ENCODE measurements at places on chromosomes 1 and 21.
A peak's percentile ranks its signal among the peaks of the same experiment; 100 is the strongest.

- no peak for DNase-seq
Observed at GRCh38 chr1:28517649-28517999, 11.8 kb downstream of the RCC1 start.

DNA sequence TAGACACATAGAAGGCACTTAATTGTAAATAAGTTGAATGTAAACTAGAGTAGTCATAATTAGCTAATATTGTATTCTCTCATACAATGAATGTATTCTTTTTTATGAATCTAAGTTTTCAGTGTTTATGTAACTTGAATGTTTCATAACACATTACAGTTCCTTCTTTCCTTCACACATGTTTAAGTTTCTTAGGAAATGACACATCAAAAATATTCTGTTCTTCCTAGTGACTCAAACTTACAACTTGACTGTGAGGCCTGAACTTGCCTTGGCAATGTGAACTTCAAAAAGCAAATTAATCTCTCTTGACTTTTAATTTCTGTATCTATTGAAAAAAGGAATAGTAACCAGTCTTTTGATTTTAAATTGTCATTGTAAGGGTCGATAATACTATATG lies 700.1 kb downstream of the KCNT2 start:
- peak; percentile 63 for DNase-seq

- DNase-seq, result no peak
Observed at GRCh38 chr1:180899262-180899661, 13.4 kb upstream of the KIAA1614 start.

DNA sequence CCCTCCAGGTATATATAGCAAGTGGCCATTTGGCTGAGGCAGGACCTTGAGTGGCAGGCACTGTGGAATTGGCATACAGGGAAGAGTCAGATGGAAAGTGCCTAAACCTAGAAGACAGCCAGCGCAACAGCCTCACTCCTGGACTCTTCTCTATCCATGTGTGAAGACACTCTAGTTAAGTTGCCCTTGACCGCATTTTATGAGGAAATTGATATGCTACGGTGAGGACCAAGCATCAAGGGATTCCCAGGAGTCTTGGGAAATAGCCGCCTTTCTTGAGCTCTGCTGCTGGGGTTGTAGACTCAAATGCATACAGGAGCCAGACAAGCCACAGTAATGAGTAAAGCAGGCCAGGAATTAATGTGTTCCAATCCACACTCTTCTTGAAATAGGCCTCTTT lies 145.9 kb upstream of the KAZN start:
- no peak for DNase-seq

GRCh38 chr1:68142036-68142435 lies 90.3 kb downstream of the WLS start:
- DNase-seq, result no peak

DNA sequence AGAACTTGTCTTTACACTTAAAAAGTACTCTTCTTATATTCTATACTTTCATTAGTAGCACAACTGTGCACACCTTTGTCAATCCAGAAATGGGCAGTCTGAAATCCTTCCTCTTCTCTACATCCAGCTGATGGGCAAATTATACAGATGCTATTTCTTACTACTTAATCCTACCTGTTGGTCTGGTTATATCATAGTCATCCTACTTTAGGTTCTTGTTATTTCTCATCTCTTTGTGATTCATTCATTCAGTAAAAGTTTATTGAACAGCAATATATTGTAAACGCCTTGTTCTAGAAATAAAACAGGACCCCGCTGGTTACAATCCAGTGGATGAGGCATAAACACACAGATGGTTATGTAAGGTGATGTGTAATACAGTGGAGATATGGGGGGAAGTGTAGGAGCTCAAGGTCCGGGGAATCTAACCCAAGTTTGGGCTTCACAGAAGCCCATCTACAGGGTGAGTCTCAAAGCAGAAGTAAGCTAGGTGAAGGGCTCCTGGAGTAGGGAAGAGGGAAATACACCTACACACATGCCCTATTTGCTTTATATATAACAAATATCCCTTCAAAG lies 11.8 kb upstream of the FUBP1 start:
- no peak for DNase-seq

DNA sequence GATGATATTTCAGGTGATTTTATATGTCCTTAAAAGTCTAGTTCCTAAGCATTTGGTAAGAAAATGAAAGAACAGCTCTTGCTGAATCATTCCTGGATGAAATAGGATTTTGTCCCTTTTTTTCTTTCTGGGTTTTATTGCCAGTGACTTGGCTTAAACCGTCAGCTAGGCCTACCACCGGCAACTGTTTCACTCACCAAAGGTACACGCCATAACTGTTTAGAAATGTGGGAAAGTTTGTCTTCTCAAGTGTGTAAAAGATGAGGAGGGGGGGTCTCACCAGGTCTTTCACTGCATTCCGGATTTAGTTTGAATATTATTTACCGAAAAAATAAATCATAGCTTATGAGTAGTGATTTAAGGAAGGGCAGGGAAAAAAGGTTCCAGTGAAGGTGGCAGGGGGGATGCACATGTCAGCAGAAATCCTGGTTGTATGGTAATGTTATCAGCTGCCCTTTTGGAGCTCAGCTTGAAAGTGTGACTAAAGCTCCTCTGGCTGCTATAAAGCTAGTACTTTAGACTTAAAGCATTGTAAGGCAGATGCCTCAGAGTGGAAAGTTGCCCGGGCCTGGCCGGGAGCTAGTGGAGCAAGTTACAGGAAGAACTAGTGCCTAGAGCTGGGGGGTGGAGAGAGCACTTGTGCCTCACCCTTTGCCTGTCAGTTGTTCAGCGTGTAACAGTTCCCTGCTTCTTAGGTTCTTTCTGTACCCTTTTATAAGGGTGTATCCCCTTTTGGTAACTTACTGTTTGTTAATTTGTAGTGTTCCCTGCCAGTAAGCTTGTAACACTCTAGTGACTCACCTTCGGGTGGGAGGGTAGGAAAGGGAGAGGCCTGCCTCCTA lies 3.1 kb downstream of the ATP1A1 start:
- DNase-seq, result peak; percentile 54

DNA sequence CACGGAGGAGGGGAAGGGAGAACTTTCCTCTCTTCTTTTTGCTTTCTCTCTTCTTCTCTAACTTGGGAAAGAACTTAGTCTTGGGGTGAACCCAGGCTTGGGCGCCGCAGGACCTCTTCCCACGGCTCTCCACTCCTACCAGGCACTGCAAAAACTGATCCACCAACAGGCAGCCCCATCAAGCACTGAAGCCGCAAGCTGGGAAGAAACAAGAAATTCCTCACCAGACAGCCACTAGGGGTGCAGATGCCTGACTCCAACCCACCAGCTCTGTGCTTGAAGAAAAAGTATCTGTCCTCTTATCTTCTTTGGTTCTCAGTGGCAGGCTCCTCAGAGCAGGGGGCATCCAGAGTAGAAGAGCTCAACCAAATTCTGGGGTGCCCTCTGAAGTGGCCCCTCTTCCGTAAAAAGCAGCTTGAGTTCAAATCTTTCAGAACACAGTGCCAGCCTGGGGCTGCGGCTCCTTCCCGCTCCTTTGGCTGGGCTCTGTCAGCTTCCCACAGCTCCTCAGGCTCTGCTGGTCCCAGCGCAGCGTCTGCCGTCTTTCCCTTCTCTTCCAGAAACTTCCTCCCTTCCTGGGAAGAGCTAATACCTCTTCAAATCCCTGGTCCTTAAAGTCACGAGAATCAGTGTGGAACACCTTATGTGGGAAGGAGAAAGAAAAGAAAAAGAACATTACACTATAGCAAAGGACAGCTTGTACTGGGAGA lies 2.4 kb downstream of the SLC41A1 start:
- no peak for DNase-seq

GRCh38 chr1:28295936-28296335 lies 32.9 kb upstream of the MED18 start:
- DNase-seq, result no peak
